ENCODE measurements at places on chromosomes 11 and 22. TPM values are rescaled to one million over a fixed set of nuclear protein-coding genes. Genes with fewer than 3 reads are reported as not detected.

DNA sequence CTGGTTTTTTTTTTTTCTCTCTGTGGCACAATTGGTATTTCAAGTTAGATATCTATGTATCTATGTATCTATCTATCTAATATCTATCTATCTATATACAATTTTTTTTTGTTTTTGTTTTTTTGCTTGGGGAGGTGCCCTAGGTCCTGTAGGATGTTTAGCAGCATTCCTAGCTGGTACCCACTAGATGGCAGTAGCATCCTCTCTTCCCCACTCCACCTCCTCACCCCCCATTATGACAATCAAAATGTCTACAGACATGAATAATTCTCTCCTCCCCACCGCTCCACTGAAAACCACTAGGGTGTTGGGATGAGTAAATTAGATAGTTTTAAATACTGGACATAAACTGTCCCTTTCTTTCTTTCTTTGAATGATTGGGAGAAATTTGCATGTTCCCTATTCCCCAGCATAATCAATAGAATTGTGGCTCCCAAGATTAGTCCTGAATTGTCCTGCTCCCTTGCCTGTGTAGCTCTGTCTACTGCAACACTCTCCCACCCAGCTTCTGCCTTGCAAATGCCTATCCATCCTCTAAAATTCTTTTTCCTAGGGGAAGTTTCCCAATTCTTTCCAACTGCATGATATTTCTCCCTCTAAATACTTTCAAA is 1152.4 kb downstream of the LRRC4C start:
- no peak for DNase-seq

DNA sequence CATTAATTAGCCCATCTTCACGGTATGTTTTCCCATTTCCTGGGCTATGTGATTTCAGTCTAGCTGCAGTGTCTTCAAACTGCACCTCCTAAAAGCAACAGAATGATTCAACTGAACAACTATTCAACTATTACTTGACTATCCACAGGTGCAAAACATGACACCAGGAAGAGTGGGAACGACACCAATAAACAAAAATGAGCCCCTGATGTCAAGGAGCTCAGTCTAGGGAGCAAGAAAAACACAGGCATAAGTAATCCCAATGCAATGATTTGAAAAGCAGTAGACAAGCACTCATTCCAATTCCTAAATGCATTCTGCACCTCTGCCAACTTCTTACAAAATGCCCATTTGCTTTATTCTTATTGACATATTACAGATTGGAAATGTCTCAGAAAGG is 285.6 kb downstream of the ETS1 start:
- DNase-seq: no peak

- no peak for DNase-seq
Observed at GRCh38 chr11:121706884-121707420, 254.2 kb upstream of the SORL1-AS1 start.

GRCh38 chr11:106507645-106508306 is 430.3 kb downstream of the AASDHPPT start:
- DNase-seq: no peak

- no peak for DNase-seq
Observed at GRCh38 chr11:45713573-45713972, 48.2 kb upstream of the CHST1 start.

DNA sequence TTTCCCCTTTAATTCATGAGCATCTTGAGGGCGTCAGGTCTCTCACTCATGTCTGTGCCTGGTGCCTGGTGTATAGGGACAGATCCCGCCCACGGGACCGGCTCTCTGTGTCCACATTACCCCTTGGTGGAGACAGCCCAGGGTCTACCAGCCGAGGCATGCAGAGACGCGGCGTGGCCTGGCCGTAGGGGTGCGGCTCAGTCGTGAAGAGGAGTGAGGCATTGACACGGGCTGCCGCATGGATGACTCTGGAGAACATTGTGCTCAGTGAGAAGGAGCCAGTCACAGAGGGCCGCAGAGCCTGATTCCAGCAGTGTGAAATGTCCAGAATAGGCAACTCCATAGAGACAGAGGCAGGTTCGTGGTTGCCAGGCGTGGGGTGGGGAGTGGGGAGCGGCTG is 209.8 kb downstream of the TBC1D22A start:
- no peak for DNase-seq

GRCh38 chr11:28536504-28537267 is 428.5 kb downstream of the METTL15 start:
- no peak for DNase-seq

DNA sequence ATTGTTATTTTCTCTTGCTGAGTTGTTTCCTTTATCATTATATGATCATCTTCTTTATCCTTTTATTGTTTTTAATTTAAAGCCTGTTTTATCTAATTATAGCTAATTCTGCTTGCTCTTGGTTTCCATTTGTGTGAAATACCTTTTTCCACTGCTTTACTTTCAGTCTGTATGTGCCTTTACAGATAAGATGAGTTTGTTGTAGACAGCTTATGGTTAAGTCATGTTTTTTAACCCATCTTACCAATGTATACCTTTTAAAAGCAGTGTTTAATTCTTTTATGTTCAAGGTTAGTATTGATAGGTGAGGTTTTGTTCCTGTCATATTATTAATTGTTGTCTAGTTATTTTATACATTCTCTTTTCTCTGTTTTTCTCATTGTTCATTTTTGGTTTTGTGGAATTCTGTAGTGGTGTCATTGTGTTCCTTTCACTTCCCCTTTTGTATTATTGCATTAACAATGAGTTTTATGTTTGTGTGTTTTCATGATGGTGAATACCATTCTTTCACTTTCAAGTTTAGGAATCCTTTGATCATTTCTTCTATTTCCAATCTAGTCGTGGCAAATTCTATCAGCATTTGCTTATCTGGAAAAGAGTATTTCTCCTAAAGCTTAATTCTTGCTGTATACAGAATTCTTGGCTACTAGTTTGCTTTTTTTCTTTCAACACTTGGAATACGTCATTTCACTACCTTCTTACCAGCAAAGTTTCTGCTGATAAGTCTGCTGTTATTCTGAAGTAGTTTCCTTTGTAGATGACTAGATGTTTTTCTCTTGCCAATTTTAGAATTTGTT is 21.8 kb downstream of the OR5AN1 start:
- no peak for DNase-seq

DNA sequence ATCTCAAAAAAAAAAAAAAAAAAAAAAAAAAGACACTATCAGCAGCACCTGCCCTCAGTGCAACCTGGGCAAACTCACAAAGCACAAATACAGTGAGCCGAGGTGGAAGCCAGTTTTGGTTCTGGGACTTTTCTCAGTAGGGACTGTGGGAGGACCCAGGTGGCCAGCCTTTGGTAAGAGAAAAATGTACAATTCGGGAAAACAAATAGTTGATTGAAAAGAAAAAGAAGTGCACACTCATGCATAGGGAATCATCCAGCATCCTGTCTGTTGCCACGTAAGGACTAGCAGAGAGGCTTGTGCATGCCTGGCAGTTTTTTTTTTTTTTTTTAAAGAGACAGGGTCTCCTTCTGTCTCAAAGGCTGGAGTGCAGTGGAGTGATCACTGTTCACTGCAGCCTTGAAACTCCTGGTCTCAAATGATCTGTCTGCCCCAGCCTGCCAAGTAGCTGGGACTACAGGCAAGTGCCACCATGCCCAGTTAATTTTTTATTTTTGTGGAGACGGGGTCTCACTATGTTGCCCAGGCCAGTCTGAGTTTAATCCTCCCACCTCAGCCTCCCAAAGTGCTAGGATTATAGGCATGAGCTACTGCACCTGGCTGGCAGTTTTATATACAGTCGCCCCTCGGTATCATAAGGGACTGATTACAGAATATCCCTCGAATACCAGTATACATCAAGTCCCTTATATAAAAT is 36.7 kb downstream of the TPST2 start:
- no peak for DNase-seq

DNA sequence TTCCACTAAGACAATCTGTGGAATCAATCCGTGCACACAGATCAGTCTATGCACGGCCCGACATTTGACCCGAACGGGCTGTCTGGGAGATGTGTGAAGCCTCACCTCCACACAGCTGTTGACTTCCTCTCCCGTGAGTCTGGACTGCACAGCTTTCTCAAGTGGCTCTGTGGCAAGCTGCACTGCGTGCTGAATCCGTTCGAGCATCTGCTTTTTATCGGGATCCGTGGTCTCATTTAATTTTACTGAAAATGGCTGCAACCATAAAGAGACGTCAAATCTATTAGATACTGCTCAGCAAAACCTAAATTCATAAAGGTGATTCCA is 19.3 kb downstream of the CARS1 start:
- DNase-seq: no peak

DNA sequence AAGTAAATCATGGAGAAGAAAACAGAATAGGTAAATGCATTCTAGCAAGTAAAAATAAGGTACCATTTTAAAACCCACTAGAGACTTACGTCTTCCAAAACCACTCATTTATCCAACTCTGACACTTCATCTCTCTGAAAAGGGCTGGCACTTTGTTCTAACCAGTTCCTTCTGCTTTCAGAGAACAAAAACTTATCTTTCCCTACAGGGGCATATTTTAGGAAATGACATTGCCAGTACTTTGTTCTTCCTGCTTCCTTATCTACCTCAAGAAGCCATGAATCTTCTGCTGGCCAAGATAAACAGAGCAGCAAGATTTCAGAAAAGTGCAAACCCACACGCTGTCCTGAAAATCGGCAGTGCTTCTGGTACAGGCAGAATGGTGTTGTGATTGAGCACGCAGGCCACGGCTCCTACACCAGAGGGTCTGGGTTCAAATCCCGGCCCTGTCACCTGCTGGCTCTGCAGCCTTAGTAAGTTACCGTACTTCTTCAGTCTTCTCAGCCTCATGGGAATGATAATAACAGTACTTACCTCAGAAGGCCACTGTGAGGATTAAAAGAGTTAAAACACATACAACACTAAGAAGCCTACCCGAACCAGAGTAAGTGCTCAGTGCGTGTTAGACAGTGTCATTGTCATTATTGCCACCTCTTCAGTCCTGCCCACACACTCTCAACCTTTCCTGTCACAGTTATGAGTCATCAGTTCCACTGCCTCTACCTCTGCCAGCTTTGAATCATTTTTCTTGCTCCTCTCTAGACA is 11.0 kb downstream of the MPZL3 start:
- no peak for DNase-seq

- no peak for DNase-seq
Observed at GRCh38 chr11:128532572-128533091, 54.7 kb downstream of the ETS1 start.

GRCh38 chr11:118434553-118435289 is 1.6 kb upstream of the KMT2A start:
- peak; percentile 30 for DNase-seq

DNA sequence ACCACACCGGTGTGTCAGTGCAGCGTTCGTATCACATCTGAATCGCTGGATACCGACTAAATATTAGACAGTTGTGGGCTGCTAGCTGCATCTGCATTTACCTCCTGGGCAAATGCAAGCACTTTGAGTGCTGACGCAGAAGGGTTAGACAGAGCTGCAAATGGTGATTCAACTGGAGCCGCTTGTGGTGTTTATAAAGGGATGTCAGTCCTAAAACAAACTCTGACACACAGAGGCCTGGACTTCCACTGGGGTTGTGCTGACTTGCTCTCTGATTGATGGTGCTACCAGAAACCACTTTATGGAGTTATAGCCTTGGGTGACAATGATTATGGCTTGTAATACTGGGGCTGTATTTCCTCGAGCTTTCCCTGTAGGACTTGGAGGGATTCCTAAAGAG is 374.4 kb downstream of the NTM start:
- no peak for DNase-seq

Gene OR52E8
- polyA plus RNA-seq: not detected

Gene SCN3B
- 45.1 TPM for polyA plus RNA-seq

Gene GRAMD4
- polyA plus RNA-seq: 14.3 TPM

Gene CEND1
- polyA plus RNA-seq: 0.67 TPM

Gene ANAPC15
- polyA plus RNA-seq: 32.5 TPM

Gene SPDYC
- polyA plus RNA-seq: not detected

Gene CBLIF
- polyA plus RNA-seq: not detected

Gene AMPD3
- 5.0 TPM for polyA plus RNA-seq

Gene TSPAN18
- polyA plus RNA-seq: 48.1 TPM

Gene VPREB3
- polyA plus RNA-seq: 0.56 TPM

Data from hindlimb muscle (tissue), 1 donor.